ENCODE measurements at places on chromosomes 3 and 15. TPM values are rescaled to one million over a fixed set of nuclear protein-coding genes. Genes with fewer than 3 reads are reported as not detected.

The ANKRD34C gene
- total RNA-seq: not detected

The PRKAR2A gene
- 117 TPM for total RNA-seq

The PLA1A gene
- total RNA-seq: 0.36 TPM

The PAK6 gene
- 30.4 TPM for total RNA-seq

The UCN2 gene
- total RNA-seq: 0.81 TPM

The MAP6D1 gene
- total RNA-seq: 12.4 TPM

The RTP4 gene
- 0.11 TPM for total RNA-seq

The NTRK3 gene
- total RNA-seq: not detected

The GCNT3 gene
- 0.18 TPM for total RNA-seq

The OSTN gene
- 0.35 TPM for total RNA-seq

- no peaks in the 10 kb centered on the region for H3K27me3 ChIP-seq
- no peaks in the 10 kb centered on the region for H3K4me1 ChIP-seq
- no peak overlapping the region for H3K4me3 ChIP-seq
- H3K36me3 ChIP-seq: no peaks in the 10 kb centered on the region
- no peak for DNase-seq
Measured at GRCh38 chr3:134407239-134407625, 33.0 kb upstream of the AMOTL2 start.

GRCh38 chr3:119219069-119219468, 21.6 kb downstream of the B4GALT4 start:
- peaks cover 76% of the 10 kb centered on the region for H3K36me3 ChIP-seq
- H3K4me1 ChIP-seq: no peaks in the 10 kb centered on the region
- DNase-seq: no peak
- H3K4me3 ChIP-seq: no peak overlapping the region

GRCh38 chr3:124483915-124484470, 246.3 kb upstream of the UMPS start:
- no peak for DNase-seq
- no peaks in the 10 kb centered on the region for H3K4me1 ChIP-seq
- no peaks in the 10 kb centered on the region for H3K36me3 ChIP-seq
- H3K27ac ChIP-seq: no peak overlapping the region
- H3K27me3 ChIP-seq: peaks cover 16% of the 10 kb centered on the region
- H3K4me3 ChIP-seq: no peak overlapping the region

- no peaks in the 10 kb centered on the region for H3K27me3 ChIP-seq
- no peaks in the 10 kb centered on the region for H3K36me3 ChIP-seq
- peak; percentile 32 for DNase-seq
- no peak overlapping the region for H3K4me3 ChIP-seq
- no peak overlapping the region for H3K27ac ChIP-seq
Measured at GRCh38 chr3:105747060-105747541, 121.7 kb downstream of the CBLB start.

GRCh38 chr3:142259359-142259758, 34.0 kb upstream of the GK5 start:
- H3K27ac ChIP-seq: no peak overlapping the region
- H3K4me1 ChIP-seq: peaks cover 6% of the 10 kb centered on the region
- no peaks in the 10 kb centered on the region for H3K36me3 ChIP-seq
- H3K27me3 ChIP-seq: no peaks in the 10 kb centered on the region
- no peak for DNase-seq

DNA sequence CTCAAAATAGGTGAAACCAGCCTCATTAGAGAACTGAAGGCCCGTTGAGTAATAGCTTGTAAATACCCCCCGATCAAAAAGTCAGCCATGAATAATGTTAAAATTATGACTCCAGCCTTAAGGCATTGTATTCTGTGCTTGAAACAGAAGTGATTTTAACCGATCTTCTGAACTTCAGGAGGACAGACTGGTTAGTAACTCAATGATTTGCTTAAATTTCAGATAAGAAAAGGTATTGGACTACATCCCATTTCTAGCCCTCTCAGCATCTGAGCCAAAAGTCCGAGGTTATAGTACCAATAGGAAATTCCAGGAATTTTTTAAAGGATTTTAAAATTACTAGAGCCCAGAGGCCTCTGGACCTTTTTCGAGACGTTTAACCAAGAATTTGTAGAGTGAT, 67.7 kb upstream of the FGF12 start:
- no peak overlapping the region for H3K4me3 ChIP-seq
- H3K36me3 ChIP-seq: peaks cover 18% of the 10 kb centered on the region
- H3K4me1 ChIP-seq: no peaks in the 10 kb centered on the region
- DNase-seq: no peak
- no peaks in the 10 kb centered on the region for H3K27me3 ChIP-seq

DNA sequence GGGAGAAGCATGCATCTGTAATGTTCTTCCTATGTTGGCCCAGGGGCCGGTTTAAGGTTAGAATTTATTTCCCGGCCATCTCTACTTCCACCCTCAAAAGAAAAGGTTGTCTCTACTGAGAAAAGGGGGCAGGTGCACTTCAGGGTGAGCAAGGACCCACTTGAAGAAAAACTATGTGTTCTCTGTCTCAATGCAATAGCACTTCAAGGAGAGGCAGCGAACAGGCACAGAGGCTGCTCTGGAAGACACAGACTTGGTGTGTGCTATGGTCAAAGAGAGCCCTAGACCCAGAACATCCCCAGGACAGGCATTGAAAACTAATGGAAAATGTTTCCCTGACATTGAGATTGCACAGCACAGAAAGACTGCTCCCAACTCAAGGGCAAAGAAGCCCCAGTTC, 7.6 kb downstream of the MINDY4B start:
- H3K36me3 ChIP-seq: no peaks in the 10 kb centered on the region
- DNase-seq: no peak
- H3K27me3 ChIP-seq: peaks cover 83% of the 10 kb centered on the region
- H3K27ac ChIP-seq: no peak overlapping the region
- H3K4me1 ChIP-seq: no peaks in the 10 kb centered on the region

DNA sequence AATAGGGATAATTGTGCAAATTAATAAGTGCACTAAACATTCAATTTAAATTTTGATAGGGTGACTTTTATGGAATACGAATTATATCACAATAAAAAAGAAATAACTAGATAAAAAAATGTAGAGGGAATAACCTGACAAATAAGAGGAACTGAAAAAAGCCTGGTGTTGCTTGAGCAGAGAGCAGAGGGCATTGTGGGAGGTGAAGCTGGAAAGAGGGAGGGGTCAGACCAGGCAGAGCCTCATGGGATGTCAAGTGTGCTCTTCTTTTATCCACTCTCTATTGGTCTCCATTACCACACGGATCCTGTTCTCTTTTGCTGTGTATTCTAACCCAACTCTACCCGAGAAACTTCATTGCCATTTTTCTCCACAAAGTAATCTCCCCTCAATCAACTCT, 264.0 kb upstream of the CRBN start:
- H3K36me3 ChIP-seq: no peaks in the 10 kb centered on the region
- H3K4me3 ChIP-seq: no peak overlapping the region
- no peaks in the 10 kb centered on the region for H3K4me1 ChIP-seq
- no peak overlapping the region for H3K27ac ChIP-seq

- H3K27ac ChIP-seq: no peak overlapping the region
- H3K4me3 ChIP-seq: no peak overlapping the region
- no peaks in the 10 kb centered on the region for H3K27me3 ChIP-seq
- H3K4me1 ChIP-seq: no peaks in the 10 kb centered on the region
Measured at GRCh38 chr3:1197051-1197450, 104.2 kb downstream of the CNTN6 start.

GRCh38 chr15:58074452-58074851, 8.9 kb upstream of the ALDH1A2 start:
- H3K4me1 ChIP-seq: no peaks in the 10 kb centered on the region
- DNase-seq: no peak
- no peak overlapping the region for H3K27ac ChIP-seq
- no peak overlapping the region for H3K4me3 ChIP-seq

DNA sequence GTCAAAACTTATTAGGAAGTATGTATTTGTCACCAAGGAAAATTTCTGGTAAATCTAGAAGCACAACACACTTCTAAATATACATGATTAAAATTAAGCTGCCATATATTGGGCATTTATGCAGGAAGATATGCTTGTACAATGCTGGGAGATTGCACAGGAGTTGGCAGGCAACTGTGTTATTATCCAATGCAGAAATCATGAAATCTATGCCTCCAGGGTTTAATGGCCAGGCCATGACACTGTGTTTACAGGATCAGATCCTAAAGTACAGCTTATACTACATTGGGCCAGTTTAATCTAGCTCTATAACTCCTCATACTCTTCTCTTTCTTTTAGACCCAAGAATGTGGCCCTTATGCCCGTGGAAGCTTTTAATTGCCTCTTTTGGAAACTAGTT, 391.4 kb upstream of the DPH6 start:
- no peaks in the 10 kb centered on the region for H3K27me3 ChIP-seq
- H3K4me3 ChIP-seq: no peak overlapping the region
- no peaks in the 10 kb centered on the region for H3K36me3 ChIP-seq
- no peak overlapping the region for H3K27ac ChIP-seq
- DNase-seq: no peak

DNA sequence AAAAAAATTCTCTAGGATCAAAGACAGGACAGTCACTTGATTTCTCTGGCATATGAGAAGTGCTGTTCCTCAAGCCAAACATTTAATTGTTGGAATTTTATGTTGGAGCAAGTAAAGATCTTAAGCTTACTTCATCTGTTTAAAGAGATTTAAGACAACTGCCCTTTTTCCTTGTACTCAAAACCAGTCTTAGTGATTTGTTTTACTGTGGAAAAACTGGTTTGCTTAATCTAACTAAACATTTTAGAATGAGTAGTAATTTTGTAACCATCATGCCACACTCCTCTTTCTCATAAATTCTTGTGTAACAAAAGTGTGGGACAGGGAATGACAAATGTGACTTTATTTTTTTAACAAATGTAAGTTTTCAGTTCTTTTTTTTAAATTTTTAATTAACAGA, 18.4 kb downstream of the PRKCI start:
- peaks cover 10% of the 10 kb centered on the region for H3K36me3 ChIP-seq
- H3K4me3 ChIP-seq: no peak overlapping the region
- no peaks in the 10 kb centered on the region for H3K27me3 ChIP-seq
- DNase-seq: peak; percentile 34

DNA sequence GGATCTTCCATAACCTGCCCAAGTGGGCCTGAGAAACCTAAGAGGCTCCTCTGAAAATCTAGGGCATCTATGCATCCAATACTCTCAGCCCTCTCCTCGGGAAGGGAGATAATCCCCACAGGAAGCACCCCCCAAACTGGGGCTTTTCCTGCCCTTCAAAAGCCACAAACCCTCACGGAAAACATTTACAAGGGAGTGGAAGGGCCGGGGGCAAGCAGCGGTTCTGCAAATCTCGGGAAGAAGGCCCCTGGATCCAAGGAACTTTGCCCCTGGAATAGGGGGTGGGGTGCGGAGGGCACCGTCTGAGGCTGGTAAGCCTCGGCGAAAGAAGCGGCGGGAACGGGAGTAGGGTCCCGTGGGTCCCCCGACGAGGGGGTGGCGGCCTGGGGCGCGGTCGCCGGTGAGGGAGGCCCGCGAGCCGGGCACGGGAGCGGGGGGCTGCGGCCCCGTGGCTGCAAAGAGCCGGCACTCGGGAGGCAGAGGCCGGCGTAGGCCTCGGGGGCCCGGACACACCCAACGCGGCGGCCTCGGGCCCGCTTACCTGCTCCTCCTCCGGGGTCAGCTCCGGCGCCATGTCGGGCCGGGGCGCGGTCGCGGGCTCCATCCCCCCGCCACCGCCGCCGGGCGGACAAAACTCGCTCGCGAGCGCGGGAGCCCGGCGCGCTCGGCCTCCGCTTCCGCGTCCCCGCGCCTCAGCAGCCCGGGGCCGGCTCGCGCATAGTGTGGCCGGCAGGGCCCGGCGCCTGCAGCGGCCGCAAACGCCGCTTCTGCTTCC, 755 bp downstream of the PTPN9 start:
- no peaks in the 10 kb centered on the region for H3K36me3 ChIP-seq
- peak; percentile 22 for DNase-seq
- H3K27me3 ChIP-seq: no peaks in the 10 kb centered on the region
- H3K4me3 ChIP-seq: peak overlapping the region; percentile 97

All from PC-3 (cell line).